ENCODE measurements at places on chromosomes 12 and 14.

GRCh38 chr12:81835783-81836182 is 76.6 kb upstream of the PPFIA2 start:
- DNase-seq = no peak

- no peak for DNase-seq
Measured at GRCh38 chr12:46950094-46950493, 124.3 kb upstream of the SLC38A4 start.

- DNase-seq = no peak
Measured at GRCh38 chr12:52794479-52795331, 1.2 kb downstream of the KRT3 start.

- peak; percentile 92 for DNase-seq
Measured at GRCh38 chr12:12439636-12440035, 82.8 kb downstream of the BORCS5 start.

DNA sequence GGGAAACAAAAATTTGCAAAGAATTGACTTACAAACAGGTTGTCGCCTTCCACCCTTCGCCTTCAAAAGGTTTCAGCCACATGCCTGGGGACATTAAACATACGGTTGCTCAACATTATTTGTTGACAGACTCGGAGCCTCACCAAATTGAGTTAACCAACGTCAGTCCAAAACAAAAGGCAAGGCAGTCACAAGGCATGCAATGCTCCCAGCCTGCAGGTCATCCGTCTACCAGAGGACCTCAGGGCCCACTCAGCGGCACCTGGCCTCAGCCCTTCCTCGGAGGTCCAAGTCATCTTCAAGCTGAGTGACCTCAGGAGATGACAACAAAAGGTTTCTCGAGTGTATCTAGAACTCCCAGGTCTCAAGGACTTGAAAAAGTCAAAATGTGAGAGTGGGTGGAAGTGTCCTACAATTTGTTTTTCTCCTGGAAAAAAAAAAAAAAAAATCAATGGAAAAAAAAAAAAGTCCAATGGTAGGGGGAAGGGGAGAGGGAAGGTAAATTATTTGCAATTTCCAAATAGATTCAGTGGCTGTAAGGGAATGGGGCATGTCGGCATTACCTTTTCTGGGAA is 64.3 kb downstream of the KDM2B start:
- no peak for DNase-seq
